ENCODE measurements at places on chromosomes 4 and X.
A peak's percentile ranks its signal among the peaks of the same experiment; 100 is the strongest.

DNA sequence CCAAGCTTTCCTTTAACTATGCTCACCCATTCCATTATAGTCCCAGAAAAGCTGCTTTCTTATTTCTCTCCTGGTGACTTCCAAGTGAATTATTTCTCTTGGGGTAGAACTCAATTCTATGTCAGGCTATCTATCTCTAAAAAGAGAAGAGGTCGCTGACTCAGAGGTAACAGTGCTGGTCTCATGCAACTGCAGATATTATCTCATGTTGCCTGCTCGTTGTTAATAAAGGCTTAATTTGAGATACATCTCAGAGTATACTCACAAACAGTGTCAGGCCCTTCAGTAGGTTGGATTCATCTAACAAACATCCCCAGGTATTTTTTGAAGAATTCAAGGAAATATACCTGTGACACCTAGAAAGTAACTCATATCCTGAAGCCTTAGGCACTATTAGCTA lies 2.7 kb downstream of the TMEM154 start:
- no peak for DNase-seq

- no peak for DNase-seq
Observed at GRCh38 chr4:2771264-2771663, 15.1 kb upstream of the TNIP2 start.

DNA sequence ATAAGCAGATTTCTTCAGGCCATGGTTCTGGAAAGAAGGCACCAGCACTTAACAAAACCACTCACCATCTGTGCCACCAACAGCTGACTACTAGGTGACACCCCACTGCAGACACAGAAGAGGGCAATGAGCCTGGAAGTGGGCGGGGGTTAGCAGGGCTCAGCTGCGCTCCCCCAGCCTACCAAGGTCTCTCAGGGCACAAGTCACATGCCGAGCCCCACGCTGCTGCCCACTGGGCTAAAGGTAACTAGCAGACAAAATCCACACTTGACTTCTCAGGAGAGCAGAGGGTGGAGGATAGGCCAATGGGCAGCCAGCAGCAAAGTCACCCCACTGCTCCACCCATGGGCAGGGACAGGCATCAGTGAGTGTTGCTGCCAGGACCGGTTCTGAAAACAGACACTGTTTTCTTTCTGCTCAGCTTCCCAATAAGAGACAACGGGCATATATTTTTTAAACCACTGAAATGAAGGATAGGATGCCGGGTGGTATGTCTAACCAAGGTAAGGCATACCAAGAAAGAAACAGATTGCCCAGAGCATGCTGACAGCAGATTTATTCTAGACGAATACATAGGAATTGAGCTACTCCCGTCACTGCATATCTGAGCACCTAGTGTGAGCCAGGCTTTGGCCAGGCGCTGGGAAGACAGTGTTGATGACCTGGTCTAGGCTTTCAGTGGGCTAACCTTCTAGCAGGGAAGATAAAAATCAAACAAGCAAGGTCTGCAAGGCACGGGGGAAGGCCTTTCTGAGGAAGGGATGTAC lies 20.1 kb downstream of the ACSL1 start:
- DNase-seq: peak; percentile 71

DNA sequence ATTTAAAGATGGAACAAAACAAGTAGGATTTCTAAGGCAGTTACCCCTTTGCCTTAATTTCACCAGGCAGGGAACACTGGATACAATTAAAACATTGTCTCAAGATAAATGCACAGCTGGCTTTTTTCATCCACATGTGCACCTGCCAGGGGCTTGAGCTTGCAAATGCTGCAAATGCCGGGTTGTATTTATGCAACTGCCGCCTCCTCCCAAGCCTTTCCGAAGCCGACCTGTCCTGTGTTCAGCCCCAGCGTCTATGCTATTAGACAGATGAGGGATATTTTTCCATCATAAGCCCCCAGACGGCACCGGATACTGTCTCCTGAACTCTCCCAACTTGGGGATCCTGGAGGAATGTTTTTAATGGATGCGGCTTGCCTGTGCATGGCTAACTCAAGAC lies 251.6 kb downstream of the CRLF2 start:
- no peak for DNase-seq

DNA sequence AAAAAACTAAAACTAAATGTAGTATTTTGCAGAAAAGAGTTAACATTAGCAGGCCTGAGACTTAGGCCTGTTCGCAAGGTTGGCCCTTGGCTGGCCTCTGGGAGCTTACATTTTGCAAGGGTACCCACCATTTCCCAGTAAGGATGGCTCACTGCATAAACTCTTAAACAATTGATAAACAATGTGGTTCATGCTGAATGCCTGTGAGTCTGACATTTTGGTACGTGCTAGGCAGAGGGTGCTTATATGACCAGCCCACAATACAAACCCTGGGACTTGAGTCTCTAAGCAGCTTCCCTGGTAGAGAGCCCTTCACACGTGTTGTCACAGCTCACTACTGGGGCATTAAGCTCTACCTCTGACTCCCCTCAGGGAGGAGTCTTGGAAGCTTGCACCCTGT lies 7.4 kb downstream of the PRPS2 start:
- no peak for DNase-seq

GRCh38 chr4:80069837-80070731 lies 2.9 kb downstream of the ANTXR2 start:
- DNase-seq: no peak

DNA sequence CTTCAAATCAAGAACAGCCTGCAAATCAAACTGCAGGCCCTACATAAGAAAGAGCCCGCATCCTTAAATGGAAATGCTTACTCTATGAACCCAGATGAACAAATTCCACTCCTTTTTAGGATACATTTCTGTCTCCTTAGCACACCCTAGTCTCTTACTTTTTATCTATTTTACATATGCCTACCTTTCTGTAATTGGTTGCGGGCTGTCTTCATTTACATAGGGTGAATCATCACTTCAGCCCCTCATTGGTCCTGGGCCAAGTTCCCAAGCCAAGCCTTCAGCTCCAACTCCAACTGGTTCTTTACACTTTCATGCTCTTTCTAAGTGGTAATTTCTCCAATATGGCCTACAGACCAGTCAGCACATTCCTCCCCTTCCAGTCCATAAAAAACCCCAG lies 219.3 kb downstream of the TRAM1L1 start:
- no peak for DNase-seq

GRCh38 chr4:25867781-25868294 lies 5.0 kb upstream of the SEL1L3 start:
- no peak for DNase-seq

DNA sequence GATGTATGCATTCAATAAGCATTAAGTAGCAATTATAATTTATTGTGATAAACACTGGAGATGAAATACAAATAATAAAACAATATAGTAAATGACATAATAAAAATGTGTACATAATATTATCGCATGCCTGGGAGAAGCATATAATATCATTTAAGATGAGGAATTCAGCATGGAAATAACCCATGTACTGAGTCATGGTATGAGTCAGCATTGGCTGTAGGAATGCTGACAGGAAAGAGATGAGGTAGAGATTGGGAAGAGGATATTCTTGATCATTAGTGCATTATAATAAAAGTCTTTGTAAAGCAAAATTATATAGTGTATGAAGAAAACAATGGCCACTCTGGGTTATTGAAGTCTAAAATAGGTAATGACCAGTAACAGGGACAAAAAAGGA lies 82.8 kb downstream of the MAGEB10 start:
- DNase-seq: no peak

- DNase-seq: no peak
Observed at GRCh38 chr4:37733240-37733867, 47.2 kb upstream of the RELL1 start.

DNA sequence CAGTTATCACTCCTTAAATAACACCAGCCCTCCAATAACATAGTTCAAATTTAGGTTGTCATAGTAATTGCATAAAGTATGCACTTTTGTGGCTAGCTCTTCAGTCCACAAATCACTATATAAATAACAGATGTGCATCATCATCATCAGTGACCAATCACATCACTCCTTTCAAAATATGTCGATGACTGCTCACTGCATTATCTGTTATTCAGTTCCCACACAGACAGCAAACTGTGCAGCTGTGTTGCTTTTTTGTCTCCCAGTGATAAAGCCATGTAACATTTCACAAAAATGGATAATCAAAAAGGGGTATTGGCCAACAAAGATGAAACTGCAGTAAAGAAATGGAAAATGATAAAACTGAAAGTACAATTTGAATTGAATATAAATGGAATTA lies 205.4 kb downstream of the DCLK2 start:
- DNase-seq: no peak

GRCh38 chrX:22699581-22700091 lies 300.1 kb upstream of the DDX53 start:
- no peak for DNase-seq

DNA sequence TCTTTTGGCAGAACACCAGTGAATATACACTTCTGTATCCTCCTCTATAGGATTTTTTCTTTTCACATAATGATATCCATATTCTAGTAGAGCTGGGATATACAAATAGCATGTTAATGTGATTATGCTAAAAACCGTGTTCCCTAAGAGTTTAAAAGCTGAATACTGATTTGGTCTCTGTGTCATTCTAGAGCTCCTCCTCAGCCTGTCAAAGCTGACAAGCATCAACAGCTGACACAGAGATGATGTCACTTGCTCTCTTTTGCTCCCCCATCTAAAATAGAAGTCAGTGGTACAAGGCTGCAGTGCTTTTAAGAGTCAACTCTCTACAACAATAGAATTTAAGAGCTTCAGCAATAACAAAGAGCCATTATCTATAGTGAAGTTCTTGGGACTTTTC lies 17.1 kb upstream of the HERC3 start:
- DNase-seq: no peak

DNA sequence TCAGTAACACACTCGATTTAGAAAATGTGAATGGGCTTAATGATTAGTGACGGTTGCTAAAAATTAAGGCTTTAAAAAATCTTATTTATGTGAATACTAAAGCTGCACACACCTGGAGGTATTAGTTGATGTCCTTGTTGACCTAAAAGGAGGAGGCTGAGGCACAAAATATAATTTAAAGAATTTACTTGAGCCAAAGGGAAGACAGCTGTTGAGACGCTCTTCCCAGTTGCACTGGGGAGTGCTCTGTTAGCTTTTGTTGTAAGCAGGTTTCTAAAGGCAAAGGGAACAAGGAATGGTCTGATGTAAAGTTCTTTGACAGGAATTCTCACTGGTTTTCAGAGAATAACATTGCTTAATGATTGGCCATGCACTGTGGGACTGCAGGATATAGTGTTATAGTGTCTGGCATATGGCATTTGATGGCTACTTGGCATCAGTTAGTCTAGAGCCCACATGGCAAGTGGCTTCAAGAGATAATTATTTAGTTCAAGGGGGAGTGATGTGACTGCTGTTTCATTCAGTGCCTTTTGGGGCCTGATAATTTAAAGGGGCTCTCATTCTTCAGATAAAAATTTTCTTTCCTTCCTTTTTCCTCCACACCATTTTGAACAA lies 30.8 kb upstream of the PGM2 start:
- DNase-seq: peak; percentile 89

DNA sequence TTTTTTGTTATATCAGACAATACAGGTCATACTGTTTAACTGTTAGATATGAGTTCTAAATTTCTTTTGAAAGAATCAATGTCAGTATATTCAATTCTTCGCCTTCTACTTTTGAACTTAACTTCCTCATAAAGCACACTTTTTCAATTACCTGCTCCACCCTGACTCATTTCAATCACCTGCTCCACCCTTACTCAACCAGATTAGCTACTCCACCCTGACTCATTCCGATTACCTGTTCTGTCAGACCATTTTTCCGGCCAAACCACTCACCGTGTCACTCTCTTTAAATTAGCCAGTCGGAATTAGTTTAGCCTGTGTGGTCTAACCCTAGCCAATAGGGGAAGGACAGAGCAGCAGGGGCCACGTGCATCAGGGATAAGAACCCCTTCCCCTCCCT lies 751.8 kb upstream of the POU3F4 start:
- no peak for DNase-seq

DNA sequence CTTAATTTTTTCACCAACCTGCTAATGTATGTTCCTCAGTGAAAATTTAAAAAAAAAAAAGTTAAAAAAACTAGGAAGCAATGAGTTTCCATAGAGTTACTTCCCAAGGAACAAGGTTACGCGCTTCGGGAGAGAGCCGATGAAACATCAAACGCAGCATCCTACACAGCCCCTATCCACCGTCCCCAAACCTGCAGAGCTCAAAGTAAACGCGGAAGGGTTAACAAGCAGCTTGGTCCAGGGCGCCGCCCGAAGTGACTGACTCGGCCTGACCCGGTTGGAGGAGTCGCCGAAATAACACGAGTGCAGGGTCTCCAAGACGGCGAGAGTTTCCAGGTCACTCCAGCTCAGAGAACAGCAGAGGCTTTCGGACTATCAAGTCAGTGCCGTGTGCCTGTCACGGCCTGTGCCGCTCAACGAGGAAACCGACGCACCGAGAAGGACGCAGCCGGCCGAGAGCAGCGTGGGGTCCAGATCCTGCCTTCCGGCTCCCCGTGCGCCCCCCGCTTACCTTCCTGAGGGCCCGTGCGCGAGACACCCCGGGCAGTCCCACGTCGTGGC lies 512 bp downstream of the NOP14 start:
- peak; percentile 70 for DNase-seq

DNA sequence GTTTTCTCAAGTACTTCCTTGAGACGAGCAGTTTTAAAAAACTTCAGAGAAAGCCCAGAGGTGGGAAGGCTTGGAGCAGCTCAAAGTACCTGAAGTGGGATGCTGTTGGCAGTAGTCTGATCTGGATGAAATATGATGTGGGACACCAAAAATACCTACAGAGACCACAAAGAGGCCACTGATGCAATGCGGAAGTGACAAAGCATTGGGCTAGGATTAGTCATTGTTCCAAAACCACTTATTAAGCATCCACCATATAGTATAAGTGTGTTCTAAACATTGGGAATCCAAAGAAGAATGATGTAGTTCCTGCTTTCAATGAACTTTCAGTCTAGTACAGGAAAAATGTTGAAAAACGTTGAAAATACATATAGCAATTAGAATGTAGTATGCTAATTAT lies 386.1 kb upstream of the CNKSR2 start:
- no peak for DNase-seq

DNA sequence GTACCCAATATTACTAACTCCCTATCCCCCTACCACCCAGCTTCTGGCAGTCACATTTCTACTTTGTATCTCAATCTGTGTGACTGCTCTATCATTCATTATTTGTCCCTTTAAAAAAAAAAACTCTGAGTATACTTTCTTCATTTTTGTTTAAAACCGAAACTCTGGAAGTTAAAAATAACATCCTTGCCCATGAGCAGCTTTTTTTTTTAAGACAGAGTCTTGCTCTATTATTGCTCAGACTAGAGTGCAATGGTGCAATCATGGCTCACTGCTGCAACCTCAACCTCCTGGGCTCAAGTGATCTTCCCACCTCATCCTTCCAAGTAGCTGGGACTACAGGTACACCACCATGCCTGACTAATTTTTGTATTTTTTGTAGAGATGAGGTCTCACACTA lies 15.8 kb downstream of the UBE2K start:
- DNase-seq: no peak

GRCh38 chrX:64182208-64182607 lies 23.3 kb downstream of the AMER1 start:
- DNase-seq: no peak
